ENCODE measurements at places on chromosomes 5 and 9. TPM values are rescaled to one million over a fixed set of nuclear protein-coding genes. Genes with fewer than 3 reads are reported as not detected.

Gene ADAMTS19
- 0.86 TPM for total RNA-seq

Gene AJM1
- total RNA-seq = 7.2 TPM

Gene FOXD4L3
- total RNA-seq = not detected

Gene SLC2A6
- 2.4 TPM for total RNA-seq

Gene DMRT2
- not detected for total RNA-seq

Gene PCDHB3
- total RNA-seq = 0.40 TPM

Gene CDC25C
- not detected for total RNA-seq

All from heart right ventricle (tissue), 16 donors.